MG63 (cell line): ENCODE measurements at places on chromosomes 12 and 14. TPM values are rescaled to one million over a fixed set of nuclear protein-coding genes. Genes with fewer than 3 reads are reported as not detected.

GRCh38 chr14:26444822-26445221, 153.0 kb downstream of the NOVA1 start:
- no peak for DNase-seq

DNA sequence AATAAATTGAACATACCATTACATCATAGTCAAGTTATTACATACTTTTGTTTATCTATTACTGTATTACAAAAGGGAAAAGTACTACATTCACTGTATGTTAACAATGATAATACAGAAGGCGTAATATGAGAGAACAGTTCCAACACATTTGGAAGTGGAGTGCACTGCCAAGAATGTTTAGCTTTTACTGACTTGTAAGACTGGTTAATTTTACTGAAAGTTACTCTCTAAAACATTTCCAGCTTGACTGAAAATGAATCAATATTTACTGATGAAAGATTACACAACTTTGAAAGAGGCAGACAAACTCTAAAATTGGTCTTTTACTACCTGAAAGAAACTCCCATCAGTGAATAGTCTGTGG, 728.5 kb downstream of the FSCB start:
- no peak for DNase-seq

DNA sequence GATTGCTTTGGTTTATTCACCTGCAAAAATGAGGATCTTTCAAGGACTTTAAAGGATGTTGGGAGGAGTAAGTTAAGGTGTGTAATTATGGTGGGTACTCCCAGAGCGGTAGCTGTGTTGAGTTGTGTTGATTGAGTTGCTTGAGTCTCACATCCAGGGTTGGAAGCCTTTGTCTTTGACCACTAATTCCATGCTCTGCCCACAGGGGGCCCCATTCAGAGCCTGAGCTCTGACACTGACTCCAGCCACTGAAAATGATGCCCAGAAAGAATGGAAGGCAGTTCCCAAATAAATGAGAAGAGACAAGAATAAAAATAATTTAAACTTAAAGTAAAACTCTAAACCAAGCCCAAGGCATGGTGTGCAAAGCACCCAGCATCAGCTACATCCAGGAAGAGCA, 237.4 kb upstream of the PWP1 start:
- peak; percentile 15 for DNase-seq

DNA sequence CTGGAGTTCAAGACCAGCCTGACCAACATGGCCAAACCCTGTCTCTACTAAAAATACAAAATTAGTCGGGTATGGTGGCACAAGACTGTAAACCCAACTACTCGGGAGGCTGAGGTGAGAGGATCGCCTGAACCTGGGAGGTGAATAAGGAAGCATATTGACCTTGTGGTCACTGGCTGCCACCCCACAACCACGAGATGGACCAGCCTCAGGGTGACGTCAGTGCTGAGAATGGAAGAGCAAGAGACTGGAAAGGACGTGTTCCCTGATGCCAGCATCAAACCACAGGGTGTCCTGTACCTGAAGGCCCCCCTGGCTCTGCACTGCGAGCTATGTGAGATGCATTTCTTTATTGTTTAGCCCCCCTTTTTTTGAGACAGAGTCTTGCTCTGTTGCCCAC, 45.9 kb upstream of the BDKRB2 start:
- DNase-seq, result no peak

- DNase-seq, result no peak
Observed at GRCh38 chr12:86658303-86658702, 402.1 kb upstream of the MGAT4C start.

GRCh38 chr14:83548061-83548839, 1981.7 kb upstream of the FLRT2 start:
- peak; percentile 19 for DNase-seq

The PZP gene
- total RNA-seq, result not detected in 2 replicates

GRCh38 chr14:38389681-38390080, 133.8 kb upstream of the CLEC14A start:
- no peak for DNase-seq

GRCh38 chr12:44428825-44429224, 447.3 kb downstream of the NELL2 start:
- no peak for DNase-seq

GRCh38 chr12:19171731-19172130, 42.2 kb downstream of the PLEKHA5 start:
- DNase-seq, result no peak

- DNase-seq, result no peak
Observed at GRCh38 chr12:90961154-90961553, 6.2 kb upstream of the CCER1 start.

The GIT2 gene
- total RNA-seq, result 14.5 and 20.7 TPM in 2 replicates

DNA sequence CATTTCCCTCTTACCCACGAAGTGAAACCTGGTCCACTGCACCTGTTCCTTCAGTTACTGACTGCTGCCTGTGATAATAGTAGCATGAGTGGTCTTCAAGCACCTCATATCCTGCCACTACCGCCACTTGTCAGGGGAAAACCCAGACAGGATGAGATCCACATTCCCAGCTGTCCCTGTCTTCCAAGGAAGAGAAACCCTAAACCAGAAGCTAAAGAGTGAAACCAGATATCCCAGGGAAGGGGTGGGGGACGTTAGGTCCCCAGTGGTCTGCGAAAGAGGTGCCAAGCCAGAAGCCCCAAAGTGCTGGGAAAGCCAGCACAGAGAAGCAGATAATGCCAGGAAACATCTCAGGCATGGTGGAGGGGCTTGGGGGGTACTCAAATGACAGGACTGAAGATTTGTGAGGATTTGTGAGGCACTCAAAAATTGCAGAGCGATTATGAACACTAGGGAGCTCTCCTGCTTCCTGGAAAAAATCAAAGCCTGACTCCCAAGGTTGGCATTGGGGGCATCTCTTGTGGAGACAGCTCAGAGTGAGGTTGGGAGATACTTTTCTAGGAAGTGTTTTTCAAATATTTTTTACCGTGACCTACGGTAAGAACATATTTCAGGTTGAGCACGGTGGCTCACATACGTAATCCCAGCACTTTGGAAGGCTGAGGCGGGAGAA, 77.9 kb downstream of the TMEM30B start:
- no peak for DNase-seq

DNA sequence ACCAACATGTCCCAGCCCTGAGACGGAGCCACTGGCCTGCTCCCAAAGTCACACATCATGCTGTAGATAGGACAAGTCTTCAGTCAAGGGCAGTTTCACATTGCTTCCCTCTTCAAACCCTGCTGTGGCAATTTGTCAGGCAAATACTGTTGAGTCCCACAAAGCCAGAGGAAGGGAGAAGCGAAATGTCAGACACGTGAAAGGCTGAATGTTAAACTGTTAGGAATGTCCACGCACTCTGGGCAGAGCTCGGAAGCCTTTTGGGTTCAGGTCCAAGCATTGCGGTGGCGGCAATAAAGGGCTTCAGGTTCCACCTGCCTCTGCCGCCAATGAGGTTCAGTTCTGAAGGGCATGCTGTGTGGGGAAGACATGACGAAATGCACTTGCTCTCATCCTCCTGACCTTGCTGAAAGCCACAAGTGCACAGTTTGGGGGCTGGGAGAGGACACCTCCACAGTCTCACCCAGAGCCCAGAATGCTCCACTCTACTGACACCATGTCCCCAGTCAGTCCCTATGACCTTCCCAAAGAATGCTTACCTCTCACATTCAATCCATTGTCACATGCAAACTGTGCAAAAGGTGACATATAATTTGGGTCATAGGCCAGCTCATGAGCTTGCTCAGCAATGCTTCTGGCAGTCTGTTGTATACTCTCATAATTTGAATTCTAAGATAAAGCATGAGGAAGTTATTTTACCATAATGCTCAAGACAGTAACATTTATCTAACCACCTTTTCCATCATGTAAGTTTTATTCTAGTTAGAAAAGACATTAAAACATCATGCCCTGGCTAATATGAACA, 35.7 kb downstream of the RAD9B start:
- no peak for DNase-seq

The ZFC3H1 gene
- total RNA-seq, result 11.5 and 34.6 TPM in 2 replicates

- no peak for DNase-seq
Observed at GRCh38 chr12:131213896-131214442, 260.3 kb downstream of the ADGRD1 start.

DNA sequence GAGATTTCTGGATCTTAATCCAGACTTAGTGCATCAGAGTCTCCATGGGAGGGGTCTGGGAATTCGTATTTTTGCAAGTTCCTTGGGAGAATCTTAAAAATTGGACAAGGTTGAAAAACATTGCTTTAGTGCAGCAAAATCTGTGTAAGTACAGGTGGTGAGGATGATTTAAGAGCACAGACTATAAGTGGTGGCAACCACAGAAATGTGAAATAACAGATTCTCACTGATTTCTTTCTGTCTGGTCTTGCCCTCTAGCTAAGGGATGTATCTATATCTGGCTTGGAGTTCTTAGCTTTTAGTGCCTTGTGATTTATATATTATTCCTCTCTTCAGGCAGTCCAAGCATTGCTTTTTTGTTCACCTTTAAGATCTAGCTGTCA, 116.2 kb downstream of the DIP2B start:
- no peak for DNase-seq

DNA sequence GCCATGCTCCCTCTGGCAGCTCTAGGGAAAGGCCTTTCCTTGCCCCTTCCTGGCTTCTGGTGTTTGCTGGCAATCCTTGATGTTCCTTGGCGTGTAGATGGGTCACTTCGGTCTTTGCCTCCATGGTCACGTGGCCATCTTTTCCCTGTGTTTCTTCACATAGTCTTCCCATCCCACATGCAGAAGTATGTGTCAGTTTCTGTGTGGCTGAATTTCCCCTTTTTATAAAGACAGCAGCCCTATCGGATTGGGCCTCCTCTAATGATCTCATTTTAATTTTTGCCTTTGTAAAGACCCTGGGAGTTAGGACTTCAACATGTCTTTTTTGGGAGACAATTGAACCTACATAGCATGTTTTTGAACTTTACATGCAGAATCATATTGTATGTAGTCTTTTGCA, 107.2 kb upstream of the FGD4 start:
- no peak for DNase-seq

GRCh38 chr12:46144433-46144832, 124.4 kb downstream of the SLC38A1 start:
- DNase-seq, result no peak

GRCh38 chr12:59833408-59833807, 237.6 kb downstream of the SLC16A7 start:
- no peak for DNase-seq

DNA sequence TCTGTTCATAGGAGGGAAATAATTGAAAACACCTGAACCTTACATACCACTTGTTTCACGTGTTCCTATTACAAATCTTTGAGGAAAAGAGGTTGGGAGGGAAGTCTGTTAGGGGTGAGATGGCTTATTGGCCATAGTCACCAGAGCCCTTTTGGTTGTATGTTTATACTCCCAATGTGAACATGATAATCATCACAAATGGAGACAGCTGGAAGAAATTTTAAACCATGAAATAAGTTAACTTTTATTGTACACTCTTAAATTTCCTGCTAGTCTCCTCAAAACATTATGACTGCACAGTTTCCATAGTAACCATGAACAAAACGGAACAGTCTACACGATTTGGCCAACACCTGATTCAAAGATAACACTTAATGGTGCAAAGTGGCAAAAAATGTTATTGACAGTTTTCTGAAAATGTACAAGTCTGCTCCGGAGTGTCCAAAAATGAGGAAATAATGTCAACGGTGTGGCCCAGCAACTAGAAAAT, 56.9 kb downstream of the LMNTD1 start:
- no peak for DNase-seq

DNA sequence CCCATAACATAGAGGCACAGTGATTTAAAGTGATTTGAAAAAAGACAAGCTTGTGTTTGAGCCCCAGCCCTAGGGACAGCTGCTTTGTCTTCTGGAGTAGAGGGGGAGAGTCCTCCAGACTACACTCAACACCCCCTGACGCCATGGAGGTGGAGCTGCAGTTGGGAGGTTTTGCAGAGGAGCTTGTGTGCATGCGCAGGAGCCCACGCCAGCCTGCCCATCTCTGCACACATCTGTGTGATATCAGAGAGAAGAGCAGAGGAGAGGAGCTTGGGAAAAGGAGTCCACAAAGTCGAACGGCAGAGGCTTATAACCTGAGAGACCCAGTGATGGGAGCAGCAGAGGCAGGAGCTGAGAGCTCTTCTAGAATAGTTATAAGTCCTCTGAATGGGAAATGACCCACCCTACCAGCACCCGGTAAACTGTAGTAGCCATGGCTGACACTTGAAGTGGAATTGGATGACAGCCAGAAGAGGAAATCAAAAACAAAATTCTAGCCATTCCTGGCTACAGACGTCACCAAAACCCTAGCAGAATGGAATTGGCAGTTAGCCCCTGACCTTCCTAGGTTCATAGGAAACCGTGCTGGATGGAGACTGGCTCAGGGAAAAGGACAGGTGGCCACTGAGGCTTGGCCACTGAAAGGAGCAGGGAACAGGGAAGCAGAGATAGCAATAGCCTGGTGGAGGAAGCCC, 185.1 kb upstream of the VASH1 start:
- DNase-seq, result no peak

The ASB2 gene
- not detected in 2 replicates for total RNA-seq

- DNase-seq, result no peak
Observed at GRCh38 chr12:80848858-80849257, 88.9 kb downstream of the LIN7A start.

- DNase-seq, result no peak
Observed at GRCh38 chr12:67759829-67760228, 111.3 kb downstream of the DYRK2 start.

GRCh38 chr14:73323896-73324399, 86.6 kb downstream of the PAPLN start:
- DNase-seq, result no peak

DNA sequence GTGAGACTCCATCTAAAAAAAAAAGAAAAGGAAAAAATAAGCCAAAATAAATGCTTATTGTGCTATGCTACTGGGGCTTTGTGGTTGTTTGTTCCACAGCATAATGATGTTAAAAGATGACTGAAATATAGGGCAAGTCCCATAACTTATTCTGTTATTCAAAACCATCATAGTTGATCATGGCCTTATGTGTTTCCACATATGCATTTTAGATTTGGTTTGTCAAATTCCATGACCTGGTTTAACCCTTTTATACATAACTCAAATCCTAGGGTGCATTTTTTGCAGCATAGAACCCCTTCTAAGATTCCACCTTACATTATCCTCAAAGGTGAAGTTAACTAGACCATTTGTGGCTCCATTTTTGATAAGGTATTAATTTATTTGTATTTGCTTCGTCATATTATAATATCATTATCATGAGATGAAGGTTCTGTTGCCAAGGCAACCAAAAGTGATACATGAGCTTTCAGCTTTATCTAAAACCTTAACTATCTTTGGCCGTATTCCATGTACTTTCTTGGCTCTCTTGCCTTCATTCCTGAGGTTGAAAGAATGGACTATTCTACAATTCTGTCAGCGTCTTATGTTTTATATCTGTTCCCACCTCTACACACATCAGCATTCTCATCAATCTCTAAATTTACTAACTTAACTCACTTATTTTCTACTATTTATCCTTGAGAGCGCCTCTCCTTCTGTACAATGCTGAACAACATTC, 138.7 kb upstream of the DYRK2 start:
- no peak for DNase-seq

DNA sequence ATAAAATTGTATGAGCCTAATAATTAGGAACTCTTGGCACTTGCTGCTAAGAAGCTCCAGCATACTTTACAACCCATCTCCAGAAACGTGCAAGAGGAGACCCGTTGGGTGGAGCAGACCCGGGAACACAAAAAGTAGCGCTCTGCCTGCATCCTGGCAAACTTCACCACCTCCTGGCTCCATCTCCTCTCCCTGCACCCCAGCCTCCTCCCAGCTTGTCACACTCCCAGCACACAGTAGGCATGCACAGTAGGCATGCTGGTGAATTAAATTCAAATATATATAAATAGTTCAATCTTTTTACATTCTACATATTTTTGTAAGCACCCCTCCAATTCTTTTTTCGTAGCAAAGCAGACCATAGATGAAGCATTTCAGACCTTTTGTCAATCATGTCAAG, 1.2 kb downstream of the VSIG10 start:
- DNase-seq, result no peak

The KRT74 gene
- total RNA-seq, result not detected in 2 replicates

The CD27 gene
- total RNA-seq, result not detected in 2 replicates

- no peak for DNase-seq
Observed at GRCh38 chr14:51283402-51284085, 43.5 kb downstream of the TMX1 start.
